HFFc6 (cell line): ENCODE measurements at places on chromosomes 3 and 15.
A peak's percentile ranks its signal among the peaks of the same experiment; 100 is the strongest.

- no peak for DNase-seq
These were observed 19.9 kb upstream of the CACNA2D2 start for GRCh38 chr3:50523279-50523811.

DNA sequence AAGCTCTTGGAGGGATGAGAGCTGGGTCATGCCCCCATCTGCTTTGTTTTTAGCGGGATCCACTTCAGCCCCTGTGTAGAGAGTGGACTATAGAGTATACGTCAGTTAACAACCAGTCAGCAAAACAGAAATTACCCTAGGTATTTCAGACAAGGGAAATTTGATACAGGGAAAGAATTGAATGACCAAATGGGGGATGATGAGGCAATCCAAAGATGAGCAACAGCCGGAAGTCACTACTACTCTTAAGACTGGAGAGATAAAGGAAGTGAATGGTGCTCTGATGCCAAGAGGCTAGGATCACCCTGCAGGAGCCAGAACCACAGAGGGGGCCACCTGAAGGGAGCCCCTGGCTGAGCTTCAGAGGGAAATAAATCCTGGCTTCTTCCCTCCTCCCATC is 1.7 kb upstream of the GPR62 start:
- DNase-seq: peak; percentile 71

GRCh38 chr15:79903626-79904025 is 6.8 kb upstream of the MTHFS start:
- DNase-seq: no peak

- DNase-seq: no peak
These were observed 2.5 kb downstream of the UBL7 start for GRCh38 chr15:74458473-74458872.

DNA sequence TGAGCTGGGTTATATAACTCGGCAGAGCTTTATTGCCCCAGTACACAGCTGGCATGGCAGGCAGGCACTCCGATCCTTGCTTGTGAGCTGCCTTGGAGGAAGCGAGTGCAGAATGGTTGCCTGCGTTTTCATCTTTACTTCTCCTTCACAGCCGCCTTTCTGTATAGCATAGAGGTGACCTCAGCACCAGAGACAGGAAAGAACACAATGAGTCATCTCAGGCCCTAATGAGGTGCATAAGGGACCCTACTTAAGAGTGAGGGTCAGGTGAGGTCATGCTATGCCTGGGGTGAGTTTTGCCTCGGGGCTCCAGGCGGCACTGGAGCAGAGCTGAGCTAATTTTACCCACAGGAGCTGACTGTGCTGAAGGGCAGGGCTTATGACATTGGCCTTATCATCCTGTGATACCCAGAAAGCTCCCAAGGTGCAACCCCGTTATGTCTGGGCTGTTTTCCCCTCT is 43.5 kb downstream of the LPP start:
- DNase-seq: peak; percentile 54

GRCh38 chr3:22474706-22475445 is 723.9 kb upstream of the ZNF385D start:
- no peak for DNase-seq

DNA sequence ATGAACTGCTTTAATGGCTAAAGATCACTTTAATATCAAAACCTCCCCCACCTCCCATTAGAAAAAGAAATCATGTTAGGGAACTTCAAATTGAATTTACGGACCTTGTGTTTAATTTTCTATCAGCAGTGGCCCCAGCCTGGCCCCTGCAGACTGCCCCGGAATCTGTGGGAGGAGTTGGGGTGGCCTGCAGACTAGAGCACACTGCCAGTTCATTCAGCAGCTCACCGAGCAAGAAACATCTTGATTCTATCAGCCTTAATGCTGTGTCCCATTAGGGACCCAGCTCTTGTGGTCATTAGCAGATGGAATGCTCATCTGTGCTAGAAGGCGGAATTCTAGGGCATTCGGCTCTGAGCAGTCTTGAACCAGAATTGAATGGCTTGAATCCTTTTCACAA is 54.2 kb downstream of the FLNB start:
- peak; percentile 35 for DNase-seq

GRCh38 chr3:185152410-185153170 is at the start of gene C3orf70:
C3orf70 (minus strand) TSS chr3:185153060; CDS start chr3:185152823, 237 bp downstream.
- DNase-seq: no peak

- no peak for DNase-seq
These were observed 133.1 kb upstream of the LRRN1 start for GRCh38 chr3:3665961-3666640.

GRCh38 chr3:152266221-152266995 is 2.3 kb upstream of the MBNL1 start:
- DNase-seq: peak; percentile 92

DNA sequence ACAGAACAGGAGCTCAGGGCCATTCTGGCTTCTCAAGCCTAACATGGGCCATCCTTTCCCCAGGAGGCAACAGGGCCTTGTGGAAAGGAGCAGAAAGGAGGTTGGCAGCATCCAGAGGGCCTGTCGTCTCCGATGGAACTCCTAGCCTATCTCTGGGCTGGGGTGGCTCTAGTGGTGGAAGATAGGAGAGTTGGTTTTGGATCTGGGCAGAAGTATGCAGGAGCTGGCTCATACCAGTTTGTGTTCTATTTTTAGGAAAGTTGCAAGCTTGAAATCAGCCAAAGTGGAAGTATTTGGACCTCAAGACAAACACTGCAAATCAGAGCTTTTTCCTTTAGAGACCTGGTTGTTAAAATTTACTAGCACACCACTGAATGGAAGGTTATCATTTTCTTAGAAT is 35.4 kb upstream of the XCR1 start:
- peak; percentile 20 for DNase-seq

GRCh38 chr3:144160627-144161026 is 189.0 kb downstream of the DIPK2A start:
- DNase-seq: no peak

- no peak for DNase-seq
These were observed 10.4 kb downstream of the SOX2 start for GRCh38 chr3:181722156-181722555.

GRCh38 chr3:183437061-183437460 is 8.6 kb upstream of the MCF2L2 start:
- no peak for DNase-seq

- no peak for DNase-seq
These were observed 525.1 kb upstream of the GOLIM4 start for GRCh38 chr3:168620854-168621253.

- DNase-seq: no peak
These were observed 692.9 kb downstream of the ZPLD1 start for GRCh38 chr3:103127737-103128136.

DNA sequence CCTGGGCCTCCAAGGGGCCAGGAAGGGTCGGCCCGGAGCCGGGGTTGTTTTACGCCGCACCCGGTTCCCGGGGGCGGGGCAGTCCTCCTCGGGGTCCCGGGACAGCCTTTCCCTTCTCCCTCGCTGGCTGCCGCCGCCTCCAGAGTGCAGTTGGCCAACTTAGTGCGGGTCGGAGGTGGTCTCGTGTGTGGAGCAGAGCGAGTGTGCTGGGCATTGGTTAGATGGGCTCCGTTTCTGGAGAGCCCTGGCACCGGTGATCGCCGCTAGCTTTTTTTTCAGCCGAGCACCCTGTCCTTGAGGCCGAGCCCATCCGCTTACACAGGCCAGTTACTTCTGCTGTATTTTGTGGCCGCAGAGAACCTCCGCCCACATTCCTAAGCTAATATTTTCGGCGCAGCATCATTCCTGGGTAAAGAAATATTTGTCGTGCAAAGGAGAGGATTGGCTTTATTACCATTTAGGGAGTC is 585 bp downstream of the KIF23 start:
- peak; percentile 88 for DNase-seq

- DNase-seq: no peak
These were observed 273.9 kb downstream of the TIGIT start for GRCh38 chr3:114567771-114568170.

GRCh38 chr3:20319551-20319950 is 133.5 kb upstream of the SGO1 start:
- DNase-seq: no peak

DNA sequence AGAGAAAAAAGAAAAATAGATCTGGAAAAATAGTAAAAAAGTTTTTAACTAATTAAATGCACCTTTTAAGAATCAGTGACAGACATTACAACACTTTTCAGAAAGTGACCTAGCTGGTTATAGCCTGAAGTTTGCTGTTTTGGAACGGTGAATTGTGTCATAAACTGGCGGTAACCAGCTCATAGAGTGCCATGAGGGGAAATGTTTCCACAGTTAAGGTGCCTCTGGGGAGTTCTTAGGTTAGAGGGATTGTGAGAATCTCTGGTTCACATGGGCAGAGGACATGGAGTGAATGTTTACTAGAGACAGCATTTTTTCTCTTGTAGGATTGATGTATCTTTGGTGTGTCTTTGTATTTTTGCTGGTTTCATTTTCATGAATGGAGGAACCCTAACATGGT is 2.8 kb downstream of the TBC1D23 start:
- no peak for DNase-seq

GRCh38 chr15:27268923-27269322 is 297.9 kb downstream of the GABRG3 start:
- no peak for DNase-seq

- peak; percentile 20 for DNase-seq
These were observed 560.8 kb downstream of the FOXP1 start for GRCh38 chr3:71022551-71023335.

DNA sequence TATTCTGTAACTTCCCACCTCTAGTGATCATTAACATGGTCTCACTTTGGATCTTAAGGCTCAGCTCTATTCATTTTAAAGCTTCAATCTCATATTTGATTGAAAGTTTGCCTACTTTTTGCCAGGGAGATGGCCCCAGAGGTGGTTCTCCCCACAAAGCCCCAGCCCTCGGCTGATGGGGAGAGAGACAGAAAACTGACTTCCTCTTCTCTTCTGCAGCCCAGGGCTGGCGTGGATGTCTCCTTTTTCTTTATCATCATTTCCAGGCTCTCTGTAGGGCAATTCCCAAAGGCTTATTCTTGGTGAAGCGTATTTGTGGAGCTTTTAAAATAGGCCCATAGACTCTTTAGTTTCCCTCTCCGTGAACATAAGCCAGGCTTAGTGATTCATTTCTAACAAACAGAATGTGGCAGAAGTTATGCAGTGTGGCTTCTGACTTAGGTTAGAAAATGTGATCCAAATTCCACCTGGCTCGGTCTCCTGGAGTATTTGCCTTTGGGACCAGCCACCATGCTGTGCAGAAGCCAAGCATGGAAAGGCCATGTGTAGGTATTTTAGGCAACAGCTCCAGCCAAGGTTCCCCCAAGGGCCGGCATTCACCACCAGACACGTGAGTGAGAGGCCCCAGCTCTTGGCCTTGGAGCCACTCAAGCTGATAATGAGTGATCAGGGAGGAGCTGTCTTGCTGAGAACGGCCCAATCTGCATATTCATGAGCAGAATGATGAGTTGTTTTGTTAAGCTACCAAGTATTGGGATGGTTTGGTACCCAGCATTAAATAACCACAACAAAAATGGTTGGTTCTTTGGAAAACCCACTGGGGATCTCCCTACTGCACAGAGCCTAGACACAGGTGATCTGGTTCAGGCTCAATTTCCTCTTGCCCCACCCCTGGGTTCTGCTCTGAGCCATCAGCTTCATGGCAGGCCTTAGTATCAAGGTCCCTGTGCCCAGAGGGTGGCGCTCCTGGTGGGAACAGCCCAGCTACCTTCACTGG is 353.2 kb upstream of the PROK2 start:
- DNase-seq: no peak

DNA sequence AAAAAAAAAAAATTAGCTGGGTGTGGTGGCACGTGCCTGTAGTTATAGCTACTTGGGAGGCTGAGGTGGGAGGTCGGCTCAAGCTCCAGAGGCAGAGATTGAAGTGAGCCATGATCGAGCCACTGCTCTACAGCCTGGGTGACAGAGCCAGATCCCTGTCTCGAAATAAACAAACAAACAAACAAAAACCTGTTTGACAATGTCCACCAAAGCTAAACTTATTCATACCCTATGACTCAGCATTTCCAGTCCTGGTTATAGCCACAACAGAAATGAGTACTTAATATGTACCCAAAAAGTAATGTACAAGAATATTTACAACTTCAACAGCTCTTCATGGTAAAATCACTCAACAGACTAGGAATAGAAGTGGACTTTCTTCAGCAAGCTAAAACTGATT is 31.1 kb downstream of the SERP1 start:
- no peak for DNase-seq

DNA sequence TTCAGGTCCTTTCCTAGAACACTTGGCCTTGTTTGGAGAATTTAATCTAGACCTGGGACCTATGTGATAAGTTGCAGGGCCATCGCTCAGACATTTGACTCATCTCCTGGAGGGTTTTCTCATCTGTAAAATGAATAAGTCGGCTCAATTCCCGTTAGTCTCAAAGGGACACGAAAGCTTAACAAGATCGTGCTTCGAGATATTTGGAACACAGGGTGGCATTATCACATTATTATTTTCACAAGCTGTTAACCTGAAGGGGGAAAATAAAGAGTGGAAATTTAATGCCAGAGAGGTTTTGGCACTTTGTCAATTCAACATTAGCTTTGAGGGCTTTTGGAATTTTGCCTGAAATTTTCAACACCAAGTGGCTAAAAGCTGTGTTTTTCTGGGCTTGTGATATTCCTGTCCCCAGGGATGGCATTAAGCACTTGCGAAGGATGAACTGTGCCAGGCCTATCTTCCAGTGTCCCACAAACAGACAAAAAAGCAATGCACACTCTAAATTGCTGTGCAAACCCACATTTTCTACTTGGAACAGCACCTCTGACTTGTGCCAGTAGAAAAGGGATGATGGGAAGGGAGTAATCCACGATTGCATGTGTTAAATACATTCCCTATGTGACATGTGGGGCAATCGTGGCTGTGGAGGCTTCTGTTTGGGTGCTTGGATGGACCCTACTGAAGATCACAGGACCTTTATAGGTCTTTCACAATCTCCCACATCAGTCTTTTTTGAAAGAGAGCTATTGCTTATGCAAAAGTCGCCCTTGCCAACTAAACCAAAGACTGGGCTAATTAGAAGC is 478.7 kb downstream of the MFSD1 start:
- DNase-seq: no peak

- DNase-seq: no peak
These were observed 8.9 kb upstream of the ARHGEF26 start for GRCh38 chr3:154112146-154112852.

- peak; percentile 77 for DNase-seq
These were observed 50.4 kb upstream of the ADCY5 start for GRCh38 chr3:123499322-123499721.

DNA sequence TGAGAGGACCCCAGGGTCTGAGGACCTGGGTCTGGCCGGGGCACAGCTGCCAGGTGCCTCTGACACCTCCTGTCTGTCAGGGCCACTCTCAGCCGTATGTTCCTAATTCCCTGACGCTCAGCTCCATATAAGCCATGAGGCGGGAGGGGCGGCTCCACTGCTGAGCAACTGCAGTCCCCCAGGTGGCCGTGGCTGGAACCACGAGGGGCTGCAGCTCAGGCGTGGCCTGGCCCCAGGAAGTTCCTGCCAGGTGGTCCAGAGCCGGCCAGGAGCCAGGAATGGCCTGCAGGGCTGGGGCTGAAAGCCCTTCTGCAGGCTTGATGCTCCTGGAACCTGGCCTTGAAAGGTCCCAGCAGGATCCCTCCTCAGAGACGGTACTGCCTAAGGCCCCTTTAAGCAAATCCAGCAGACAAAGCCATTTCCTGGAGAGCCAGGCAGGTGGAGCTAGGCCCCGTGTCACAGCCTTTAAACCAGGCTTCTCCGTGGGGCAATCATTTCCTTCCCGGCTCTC is 118.0 kb downstream of the CHSY1 start:
- DNase-seq: no peak
